ENCODE measurements at places on chromosomes 4 and X.

DNA sequence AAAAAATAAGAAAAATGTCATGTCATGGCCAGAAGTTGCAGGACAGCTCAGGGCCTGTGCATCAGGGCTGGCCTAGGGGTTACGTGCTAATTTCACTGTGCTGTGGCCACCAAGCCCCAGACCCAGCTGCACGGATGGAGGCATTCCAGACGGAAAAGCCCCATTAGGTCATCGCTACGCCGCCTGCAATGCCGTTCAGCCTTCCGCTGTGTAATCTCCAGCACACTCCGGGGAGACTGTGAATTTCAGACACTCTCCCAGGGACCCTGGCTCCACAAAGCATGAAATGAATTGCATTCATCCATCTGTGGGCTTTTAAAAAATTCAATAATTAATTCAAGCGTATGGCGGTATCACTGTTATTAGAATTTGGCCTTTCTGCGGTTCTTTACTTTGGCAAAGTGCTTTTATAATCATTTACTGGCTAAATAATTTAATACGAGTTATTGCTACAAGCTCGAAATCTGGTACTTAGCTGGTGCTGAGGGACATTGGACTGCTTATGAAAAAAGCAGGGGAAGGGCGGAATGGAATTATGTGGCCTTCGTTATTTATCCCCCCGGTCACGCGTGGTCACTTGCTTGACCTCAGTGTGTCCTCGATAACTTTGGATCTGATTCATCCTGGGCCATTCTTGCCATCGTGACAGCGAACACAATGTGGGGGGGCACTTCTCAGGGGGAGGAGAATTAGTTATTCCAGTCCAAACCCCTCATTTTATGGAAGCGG lies 9.0 kb upstream of the NSG1 start:
- peak; percentile 40 for DNase-seq

GRCh38 chrX:97326456-97326855 lies 442.7 kb downstream of the RPA4 start:
- no peak for DNase-seq

DNA sequence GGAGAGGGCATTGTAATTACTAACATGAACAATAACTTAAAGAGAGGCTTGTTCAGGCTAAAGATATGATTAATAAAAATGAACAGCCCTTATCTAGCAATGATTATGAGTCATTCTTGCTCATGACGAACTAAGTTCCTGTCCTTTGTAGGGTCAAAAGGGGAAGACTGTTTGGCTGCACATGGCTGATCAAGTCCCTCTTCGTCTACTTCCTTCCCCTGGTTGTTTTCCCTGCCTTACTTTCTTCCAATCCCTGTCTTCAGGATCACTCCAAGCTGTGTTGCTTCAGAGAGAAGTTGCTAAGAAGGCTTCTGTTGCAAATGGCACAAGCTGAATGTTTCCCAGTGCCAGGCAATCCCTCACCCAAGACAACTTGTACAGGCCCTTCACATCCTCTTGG lies 115.0 kb upstream of the HS3ST1 start:
- DNase-seq, result no peak

- DNase-seq, result no peak
Observed at GRCh38 chr4:177265729-177266128, 43.9 kb upstream of the NEIL3 start.

Data from AG20443 (cell line).